Activated T-cell treated with anti-CD3 and anti-CD28 coated beads for 1 hour (primary cell): ENCODE measurements at places on chromosomes 6 and 20.

DNA sequence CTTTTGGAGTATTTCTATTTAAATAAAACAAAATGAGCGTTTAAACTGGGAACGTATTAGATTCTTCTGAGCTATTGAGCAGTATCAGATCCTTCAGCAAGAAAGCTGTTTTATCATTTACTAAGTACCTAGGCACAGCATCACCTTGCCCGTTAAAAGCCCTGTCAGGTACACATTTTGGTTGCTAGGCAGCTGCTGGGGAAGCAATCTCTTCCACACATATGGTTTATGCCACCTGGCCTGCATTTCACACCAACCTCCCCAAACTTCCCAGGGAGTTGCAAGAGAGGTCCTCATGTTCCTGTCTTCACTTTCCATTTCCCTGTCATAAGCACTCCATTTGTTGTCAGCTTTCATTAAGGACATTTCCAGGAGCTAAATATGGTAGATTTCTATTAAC is 400.1 kb downstream of the PLCB1 start:
- no peak for DNase-seq

- no peak for DNase-seq
These were observed 382 bp downstream of the SFT2D1 start for GRCh38 chr6:166341977-166342348.

- DNase-seq, result no peak
These were observed 758.8 kb downstream of the EYS start for GRCh38 chr6:64948261-64948660.

GRCh38 chr6:166599205-166599604 is 12.7 kb upstream of the RAMACL start:
- no peak for DNase-seq

DNA sequence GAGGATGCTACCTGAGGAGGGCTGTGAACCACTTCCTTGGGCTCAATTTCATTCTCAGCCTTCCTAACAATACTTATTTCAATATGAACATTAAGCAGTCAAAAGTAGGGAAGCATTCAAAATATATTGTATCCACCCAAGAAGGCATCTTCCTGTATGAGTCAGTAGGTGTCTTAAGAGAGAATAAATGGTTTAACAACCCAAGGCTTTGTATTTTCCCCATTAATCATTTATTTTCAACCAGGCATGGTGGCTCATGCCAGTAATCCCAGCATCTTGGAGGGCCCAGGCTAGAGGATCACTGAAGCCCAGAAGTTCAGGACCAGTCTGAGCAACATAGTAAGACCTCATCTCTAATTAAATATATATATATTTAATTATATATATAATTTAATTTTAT is 74.5 kb upstream of the MARCKS start:
- DNase-seq, result no peak

DNA sequence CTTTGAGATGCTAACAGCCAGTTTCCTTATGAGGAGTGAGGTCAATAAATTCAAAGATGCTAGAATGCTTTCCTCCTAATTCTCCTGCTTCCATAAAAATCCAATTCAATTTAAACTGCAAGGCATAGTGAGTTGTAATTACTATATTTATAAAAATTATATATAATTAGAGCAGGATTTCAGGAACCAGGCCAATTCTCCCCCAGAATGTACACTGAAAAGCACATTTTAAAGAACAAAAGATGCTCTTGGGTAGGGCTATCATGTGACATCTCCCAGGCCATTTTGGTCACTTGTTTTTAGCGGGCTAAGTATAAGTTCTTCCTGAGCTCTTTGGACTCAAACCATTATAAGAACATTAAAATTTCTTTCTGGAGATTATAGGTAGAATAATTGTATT is 195.7 kb upstream of the KCNG1 start:
- DNase-seq, result no peak

- DNase-seq, result no peak
These were observed 47.8 kb upstream of the EYA4 start for GRCh38 chr6:133193396-133193795.

DNA sequence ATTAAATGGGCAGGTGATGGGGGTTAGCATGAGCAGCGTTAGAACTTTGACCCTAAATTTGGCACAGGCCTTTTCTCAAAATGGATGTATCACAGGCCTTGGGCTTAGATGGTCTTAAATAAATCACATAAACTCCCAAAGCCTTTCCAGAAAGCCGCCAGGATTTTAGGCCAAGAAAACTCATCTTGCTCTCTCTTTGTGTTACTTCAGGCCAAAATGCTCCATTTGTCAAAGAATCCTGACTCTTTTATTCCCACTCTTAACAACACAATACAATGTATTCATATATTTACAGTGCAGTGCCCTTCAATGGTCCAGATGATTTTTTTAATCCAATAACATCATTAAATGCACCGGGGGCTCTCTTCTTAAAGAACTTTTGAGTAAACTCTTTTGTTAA is 5.9 kb upstream of the TCP11 start:
- no peak for DNase-seq

DNA sequence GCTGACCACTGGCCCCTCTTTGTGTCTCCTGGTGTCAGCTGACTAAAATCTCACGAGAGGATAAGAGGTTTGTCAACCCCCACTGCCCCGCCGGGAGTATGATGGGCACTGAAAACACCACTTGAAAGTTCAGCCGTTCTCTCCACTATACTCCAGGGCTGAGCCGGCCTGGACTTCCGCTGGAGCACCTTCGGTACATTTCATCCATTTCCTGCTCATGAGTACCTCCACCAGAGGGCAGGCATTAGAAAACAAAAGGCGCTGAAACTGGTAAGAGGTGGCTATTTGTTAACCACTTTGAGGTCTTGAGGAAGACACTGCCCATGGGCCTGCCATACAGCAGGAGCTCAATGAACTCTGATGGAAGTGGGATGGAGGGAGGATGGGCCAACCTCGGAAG is 17.9 kb upstream of the ANKRD60 start:
- no peak for DNase-seq

DNA sequence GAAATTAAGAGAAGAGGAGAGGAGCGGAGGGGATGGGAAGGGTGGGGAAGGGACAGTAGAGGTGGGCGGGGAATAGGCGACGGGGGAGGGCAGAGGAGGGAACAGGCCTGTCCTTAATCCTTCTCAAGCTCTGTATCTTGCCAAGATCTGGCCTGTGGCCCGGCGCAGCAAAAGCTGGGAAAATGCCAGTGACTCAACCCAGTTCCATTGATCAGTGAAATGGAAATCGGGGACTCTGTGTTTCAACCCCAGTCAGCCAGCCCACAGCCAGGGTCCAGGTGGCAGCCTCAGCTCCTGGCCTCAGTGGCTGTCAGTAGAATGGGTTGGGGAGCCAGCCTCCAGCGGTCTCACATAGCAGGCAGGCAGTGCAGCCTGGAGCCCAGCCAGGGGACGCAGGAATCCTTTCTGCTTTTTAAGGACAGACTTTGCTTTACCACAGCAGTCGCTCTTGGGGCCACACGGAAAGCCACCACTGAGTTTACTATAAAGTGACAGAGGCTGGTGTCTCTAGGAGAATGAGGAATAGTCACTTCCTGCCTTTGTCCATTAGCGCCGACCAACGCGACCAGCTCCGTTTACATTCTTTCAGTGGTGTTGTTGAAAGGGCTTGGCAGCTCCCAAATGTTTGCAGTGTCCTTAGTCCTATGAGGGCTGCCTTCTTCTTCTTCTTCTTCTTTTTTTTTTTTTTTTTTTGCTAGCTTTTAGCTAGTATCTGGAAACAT is 128.0 kb downstream of the RIN2 start:
- DNase-seq, result no peak

GRCh38 chr6:142760152-142760551 is 184.8 kb downstream of the HIVEP2 start:
- no peak for DNase-seq

GRCh38 chr20:34526466-34526865 is 10.2 kb downstream of the DYNLRB1 start:
- no peak for DNase-seq

DNA sequence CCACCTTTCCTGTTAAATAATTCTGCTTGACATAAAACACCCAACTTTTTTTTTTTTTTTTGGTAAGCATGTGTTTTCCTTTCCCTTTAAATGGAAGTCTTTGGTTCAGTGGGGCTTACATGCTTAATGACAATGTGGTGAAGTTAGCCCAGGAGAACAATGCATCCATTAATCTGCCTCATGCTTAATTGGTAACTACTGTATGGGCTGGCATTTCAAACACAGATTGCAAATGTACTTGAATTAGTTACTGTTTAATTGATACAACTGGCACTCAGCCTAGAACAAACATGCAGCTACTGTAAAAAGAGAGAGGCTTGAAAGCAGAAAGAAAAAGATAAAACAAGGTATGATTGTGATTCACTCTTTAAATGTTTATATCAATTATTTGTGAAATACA is 483.6 kb upstream of the NOX3 start:
- no peak for DNase-seq

DNA sequence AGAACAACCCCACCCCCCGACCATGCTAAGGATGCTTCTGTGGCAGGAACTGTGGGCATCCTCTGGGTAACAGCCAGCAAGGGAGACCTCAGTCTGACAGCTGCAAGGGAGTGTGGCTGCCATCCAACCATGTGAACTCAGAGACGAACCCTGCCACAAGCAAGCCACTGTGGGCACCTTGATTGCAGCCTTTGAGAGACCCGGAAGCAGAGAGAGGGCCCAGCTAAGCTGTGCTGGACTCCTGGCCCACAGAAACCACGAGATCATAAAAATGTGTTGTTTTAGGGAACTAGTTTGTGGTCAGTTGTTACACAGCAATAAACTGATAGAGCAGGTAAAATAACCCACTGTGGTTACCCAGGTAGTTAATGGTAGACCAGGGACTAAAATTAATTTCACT is 414.6 kb downstream of the CDH26 start:
- no peak for DNase-seq

- DNase-seq, result peak; percentile 30
These were observed 122.2 kb downstream of the FYN start for GRCh38 chr6:111750753-111751673.

DNA sequence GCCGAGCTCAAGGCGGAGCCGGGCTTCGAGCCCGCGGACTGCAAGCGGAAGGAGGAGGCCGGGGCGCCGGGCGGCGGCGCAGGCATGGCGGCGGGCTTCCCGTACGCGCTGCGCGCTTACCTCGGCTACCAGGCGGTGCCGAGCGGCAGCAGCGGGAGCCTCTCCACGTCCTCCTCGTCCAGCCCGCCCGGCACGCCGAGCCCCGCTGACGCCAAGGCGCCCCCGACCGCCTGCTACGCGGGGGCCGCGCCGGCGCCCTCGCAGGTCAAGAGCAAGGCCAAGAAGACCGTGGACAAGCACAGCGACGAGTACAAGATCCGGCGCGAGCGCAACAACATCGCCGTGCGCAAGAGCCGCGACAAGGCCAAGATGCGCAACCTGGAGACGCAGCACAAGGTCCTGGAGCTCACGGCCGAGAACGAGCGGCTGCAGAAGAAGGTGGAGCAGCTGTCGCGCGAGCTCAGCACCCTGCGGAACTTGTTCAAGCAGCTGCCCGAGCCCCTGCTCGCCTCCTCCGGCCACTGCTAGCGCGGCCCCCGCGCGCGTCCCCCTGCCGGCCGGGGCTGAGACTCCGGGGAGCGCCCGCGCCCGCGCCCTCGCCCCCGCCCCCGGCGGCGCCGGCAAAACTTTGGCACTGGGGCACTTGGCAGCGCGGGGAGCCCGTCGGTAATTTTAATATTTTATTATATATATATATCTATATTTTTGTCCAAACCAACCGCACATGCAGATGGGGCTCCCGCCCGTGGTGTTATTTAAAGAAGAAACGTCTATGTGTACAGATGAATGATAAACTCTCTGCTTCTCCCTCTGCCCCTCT is 1.1 kb downstream of the CEBPB start:
- peak; percentile 44 for DNase-seq

GRCh38 chr20:63005365-63005861 is 1.4 kb downstream of the BHLHE23 start:
- no peak for DNase-seq

DNA sequence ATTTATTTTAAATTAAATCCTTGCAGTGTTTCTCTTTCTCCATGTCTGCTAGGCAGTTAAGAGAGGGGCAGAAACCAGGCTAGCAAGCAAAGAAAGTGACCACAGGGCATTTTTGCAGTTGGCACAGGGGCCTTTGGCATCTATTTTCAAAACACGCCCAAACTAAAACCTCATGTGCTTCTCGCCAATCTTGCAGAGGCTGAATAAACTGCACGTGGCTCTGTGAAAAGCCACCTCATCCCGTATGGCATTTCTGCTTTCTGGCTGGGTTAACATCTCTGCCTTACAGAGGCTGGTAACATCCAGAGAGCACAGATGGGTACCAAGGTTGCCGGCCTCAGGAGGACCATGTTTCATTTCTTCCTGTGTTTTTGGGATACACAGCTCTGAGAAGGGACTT is 54.6 kb downstream of the GJA10 start:
- no peak for DNase-seq

DNA sequence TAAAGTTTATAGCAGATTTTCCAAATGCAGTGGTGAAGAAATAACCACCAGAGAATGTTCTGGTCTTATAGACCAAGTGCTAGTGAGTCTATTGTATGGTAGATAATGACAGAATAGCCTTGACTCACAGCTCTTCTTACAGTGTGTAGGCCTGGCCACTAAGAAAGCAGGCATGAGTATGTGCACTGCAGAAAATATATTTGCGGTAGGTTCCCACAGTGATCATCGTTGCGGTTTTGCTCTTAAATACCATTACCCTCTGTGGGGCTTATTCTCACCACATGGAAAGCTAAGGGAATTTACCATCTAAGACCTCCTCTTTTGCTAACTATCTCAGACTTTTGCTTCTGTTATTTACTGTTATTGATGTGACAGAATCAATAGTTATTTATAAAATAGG is 212.3 kb upstream of the SYNDIG1 start:
- DNase-seq, result no peak

DNA sequence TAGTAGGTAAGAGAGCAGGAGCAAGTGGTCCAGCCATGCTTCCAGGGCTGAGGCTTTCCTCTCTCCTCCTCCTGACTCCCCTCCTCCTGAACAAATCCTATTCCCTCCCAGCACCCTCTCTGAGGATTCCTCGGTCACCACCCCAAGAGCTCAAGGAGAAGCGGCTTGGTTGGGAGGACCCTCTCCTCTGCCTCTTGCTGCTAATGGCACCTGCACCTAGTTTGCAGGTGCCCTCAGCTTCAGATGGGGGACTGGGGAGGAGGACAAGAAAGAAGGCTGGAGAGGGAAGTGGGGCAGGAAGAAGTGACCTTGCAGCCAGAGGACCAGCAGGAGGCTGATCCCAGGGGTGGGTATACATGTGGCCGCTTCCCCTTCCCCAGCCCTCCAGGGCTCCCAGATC is 17.5 kb downstream of the NCR2 start:
- DNase-seq, result no peak
